AG04450 (cell line): ENCODE measurements at places on chromosomes 13 and 19.

DNA sequence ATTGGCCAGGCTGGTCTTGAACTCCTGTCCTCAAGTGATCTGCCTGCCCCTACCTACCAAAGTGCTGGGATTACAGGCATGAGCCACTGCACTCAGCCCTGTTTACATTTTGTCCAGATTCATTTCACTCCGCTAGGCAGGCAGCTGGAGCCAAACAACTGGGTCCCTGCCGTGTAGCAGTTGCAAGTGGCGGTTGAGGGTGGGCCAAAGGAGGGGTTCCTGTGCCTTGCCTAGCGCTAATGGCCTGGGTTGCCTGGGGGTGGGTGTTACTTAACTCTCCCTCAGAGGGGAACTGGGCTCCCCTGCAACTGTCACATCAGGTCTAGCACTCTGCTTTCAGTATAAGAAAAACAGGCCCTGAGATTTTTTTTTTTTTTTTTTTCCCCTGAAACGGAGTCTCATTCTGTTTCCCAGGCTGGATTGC is 7.4 kb downstream of the ACP5 start:
- DNase-seq = no peak

DNA sequence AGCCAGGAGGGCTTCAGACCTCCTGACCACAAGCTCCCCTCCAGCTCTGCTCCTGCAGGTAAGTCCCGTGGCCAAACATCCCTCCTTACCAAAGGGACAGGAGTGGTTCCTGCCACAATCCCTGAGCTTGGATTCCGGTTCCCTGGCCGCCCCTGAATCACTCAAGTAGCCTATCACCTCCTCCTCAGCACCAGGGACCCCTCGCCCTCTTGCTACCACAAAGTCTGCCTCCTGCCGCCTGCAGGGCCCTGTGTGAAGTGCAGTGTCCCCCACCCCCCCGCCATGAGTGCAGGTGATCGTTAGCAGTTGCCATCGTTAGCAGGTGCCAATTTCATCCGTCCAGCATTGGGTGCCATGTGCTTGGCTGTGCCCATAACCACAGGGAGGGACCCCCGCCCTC is 40.8 kb upstream of the RANBP3 start:
- no peak for DNase-seq

DNA sequence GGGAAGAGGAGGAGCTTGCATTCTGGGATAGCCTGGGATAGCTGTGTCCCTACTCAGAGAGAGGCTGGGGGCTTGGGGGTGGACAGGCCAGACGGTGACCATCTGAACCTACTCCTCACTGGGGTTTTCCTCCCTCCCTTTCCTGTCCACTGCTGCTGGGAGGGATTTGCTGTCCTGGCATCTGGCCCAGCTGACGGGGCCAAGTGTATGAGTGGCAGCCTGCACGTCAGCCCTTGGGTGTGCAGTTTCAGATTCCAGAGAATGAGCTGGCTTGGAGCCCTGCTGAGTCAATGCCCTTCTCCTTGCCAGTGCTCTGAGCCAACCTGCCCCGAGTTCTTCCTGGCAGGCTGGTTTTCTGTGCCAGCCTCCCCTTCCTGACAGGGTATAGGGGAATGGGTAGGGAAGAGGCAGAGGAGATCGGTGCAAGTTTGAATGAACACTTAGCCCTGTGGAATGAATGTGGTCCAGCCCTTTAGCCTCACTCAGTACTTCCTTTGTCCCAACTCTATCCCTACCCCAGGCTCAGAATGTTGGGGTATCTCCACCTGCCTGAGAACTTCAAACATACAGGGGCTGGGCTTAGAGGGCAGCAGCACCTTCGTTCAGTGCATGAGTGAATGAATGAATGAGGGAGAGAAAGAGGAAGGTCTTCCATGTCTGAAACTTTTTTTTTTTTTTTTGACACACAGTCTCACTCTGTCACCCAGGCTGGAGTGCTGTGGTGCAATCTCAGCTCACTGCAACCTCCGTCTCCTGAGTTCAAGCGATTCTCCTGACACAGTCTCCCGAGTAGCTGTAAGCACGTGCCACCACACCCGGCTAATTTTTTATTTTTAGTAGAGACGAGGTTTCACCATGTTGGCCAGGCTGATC is 1.8 kb upstream of the ANGPTL4 start:
- peak; percentile 94 for DNase-seq

- no peak for DNase-seq
Observed at GRCh38 chr13:39422845-39423565, 180.0 kb downstream of the LHFPL6 start.

- DNase-seq = no peak
Observed at GRCh38 chr19:56980906-56981305, 138.9 kb upstream of the USP29 start.

- DNase-seq = no peak
Observed at GRCh38 chr13:64774915-64775314, 2455.2 kb downstream of the PCDH9 start.

- no peak for DNase-seq
Observed at GRCh38 chr13:102779436-102780159, 6.0 kb upstream of the TEX30 start.

DNA sequence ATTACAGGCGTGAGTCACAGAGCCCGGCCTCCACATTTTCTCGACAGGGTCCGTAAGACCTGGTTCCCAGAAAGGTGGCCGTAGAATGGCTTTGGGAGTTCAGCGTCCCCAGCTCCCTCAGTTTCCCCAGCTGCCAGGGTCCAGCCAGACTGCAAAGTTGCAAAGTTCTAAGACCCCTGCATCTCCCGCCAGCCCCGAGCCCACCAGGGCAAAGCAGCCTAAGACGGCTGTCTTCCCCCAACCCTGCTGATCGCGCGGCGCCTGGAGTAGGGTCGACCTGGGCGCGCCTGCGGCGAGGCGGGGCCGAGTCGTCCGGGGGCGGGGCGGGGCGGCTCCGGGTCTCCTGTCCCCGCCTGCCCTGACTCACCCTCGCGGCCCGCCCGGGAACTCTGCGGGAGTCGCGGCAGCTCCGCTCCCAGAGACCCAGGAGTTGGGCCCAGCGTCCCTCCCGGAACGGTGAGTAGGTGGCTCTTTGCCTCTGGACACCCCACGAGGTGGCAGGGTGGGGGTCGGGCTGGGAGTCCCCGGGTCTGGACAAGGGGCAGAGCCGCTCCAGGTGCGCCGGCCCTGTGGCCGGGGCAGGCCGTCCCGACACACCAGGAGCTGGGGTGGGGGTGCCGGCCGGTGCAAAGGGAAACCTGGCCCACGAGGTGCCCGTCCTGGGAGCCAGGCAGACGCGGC is at the start of gene LRRC8E:
Gene LRRC8E (plus strand): TSS at position 366 of the 681 bp plus-strand sequence. CDS start 7,094 bp downstream, outside the sequence.
- DNase-seq = no peak

- no peak for DNase-seq
Observed at GRCh38 chr13:73190477-73190876, 131.7 kb downstream of the KLF5 start.

DNA sequence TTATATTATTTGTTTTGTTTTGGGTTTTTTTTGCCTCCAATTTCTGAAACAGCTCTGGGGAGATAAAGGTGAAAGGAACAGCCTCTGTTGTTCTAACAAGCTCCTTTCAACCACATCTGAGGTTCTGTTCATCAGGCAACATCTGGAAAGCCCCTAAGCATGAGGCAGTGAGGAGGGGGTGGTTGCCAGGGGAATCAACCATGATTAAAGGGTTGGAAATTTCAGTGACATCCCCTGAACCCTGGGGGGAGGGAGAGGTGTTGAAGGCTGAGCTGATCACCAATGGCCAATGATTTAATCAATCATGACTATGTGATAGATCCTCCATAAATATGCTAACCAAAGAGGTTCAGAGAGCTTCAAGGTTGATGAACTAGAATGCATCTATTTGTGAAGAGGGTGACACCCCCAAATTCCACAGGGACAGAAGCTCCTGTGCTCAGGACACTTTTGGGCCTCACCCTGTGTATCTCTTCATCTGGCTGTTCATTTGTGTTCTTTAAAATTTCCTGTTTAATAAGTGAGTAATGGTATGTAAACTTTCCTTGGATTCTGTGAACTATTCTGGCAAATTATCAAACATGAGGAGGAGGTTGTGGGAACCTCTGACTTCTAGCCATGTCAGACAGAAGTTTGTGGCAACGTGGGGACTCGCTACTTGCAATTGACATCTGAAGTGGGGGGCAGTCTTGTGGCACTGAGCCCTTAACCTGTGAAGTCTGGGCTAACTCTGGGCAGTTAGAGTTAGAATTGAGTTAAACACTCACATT is 221.3 kb downstream of the NHLRC3 start:
- DNase-seq = no peak

GRCh38 chr13:30340331-30341250 is 33.2 kb upstream of the KATNAL1 start:
- DNase-seq = peak; percentile 46

- DNase-seq = no peak
Observed at GRCh38 chr19:33749016-33749415, 47.7 kb upstream of the KCTD15 start.

DNA sequence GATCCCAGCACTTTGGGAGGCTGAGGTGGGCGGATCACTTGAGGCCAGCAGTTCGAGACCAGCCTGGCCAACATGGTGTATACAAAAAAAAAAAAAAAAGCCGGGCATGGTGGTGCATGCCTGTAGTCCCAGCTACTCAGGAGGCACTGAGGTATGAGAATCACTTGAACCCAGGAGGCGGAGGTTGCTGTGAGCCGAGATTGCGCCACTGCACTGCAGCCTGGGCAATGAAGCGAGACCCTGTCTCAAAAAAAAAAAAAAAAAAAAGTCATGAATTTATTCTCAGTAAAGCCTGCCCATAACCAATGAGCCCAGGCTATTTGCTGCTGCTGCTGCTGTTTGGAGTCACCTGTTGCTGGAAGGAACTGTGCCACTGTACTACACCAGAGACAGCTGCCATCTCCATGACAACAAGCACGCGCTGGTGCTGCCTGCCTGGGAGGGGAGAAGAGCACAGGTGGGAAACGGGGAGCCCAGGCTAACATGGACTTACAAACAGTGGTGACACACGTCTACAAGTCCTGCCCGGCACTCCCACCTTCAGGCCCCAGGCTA is 11.3 kb downstream of the ZFR2 start:
- no peak for DNase-seq

GRCh38 chr19:46726971-46727501 is 10.1 kb upstream of the PRKD2 start:
- DNase-seq = no peak

DNA sequence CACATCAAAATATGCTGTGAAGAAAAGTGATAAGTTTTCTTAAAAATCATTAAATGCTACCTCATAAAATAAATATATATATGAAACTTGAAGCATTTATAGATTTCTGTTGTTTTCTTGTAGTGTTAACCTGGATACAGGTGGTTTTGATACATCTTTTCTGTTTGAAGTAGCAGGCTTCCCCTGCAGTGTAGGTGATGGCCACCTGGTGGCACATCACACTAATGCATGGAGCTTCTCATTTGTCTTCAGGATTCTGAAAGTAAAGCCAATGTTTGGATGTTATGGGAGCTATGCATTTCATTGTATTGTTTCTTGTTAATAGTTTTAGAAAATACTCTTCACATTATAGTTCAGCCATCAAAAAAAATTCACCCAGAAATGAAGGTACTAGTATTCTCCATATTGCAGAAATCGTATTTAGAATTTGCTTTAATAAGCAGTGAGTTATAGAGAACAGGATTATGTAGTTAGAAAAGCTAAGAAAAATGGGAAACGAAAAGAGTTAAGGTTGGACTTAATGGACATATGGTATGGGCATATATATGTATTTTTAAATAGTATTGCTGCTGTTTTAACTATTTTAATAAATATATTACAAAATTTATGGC is 18.7 kb downstream of the GPR180 start:
- no peak for DNase-seq

GRCh38 chr19:42577016-42577415 is 17.7 kb downstream of the CEACAM8 start:
- DNase-seq = no peak

- DNase-seq = peak; percentile 10
Observed at GRCh38 chr13:114017028-114017630, 43.3 kb upstream of the C13orf46 start.

GRCh38 chr19:41441321-41441945 is 1.5 kb upstream of the ERICH4 start:
- no peak for DNase-seq

DNA sequence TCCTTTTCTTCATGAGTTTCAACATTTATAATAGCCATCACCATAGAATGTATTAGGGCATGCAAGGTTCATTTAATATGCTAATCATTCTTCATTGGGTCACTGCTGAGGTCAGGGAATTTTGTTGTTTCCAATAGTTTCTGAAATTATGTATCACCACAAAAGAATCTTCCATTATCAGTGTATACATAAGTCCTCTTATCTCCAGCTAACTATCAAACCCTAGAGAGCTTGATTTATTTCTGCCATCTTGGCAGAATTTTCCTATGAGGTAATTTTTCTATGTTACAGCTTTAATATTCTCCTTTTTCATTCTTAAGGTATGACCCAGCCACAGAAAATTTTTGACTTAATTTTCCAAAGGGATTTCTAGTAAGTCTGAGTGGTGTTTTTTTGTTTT is 415.0 kb upstream of the SLITRK1 start:
- DNase-seq = no peak

GRCh38 chr13:77874406-77874805 is 44.2 kb downstream of the EDNRB start:
- DNase-seq = peak; percentile 33

GRCh38 chr19:29705706-29706105 is 9.4 kb downstream of the C19orf12 start:
- no peak for DNase-seq

DNA sequence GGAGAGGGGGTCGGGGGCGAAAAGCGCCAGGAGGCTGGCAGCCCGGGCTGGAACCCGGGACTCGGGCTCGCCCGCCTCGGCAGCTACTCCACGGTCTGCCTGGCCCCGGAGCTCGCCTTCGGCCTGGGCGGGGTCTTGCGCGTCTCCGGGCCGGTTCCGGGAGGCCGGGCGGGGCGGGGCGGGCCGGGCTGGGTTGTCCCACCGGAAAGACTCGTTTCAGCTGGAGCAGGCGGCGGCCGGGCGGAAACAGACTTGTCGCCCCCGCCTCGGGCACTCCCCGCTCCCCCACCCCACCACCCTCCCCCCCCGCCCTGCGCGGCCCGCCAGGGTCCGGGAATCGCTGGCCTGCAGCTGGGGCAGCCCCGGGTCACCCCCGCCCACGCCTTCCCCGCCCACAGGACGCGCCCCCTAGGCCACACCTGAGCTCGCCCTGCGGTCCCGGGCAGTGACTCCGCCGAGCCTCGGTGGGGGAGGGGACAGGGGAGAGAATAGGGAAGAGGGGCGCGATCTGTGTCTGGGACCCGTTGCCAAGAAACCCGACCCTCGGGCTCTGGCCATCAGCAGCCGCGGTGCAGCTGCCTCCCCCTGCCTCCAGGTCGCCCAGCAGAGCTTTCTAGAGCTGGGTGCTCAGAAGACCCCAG is 109.4 kb downstream of the KCTD15 start:
- no peak for DNase-seq

GRCh38 chr19:55683449-55684261 is 8.6 kb downstream of the EPN1 start:
- DNase-seq = no peak

DNA sequence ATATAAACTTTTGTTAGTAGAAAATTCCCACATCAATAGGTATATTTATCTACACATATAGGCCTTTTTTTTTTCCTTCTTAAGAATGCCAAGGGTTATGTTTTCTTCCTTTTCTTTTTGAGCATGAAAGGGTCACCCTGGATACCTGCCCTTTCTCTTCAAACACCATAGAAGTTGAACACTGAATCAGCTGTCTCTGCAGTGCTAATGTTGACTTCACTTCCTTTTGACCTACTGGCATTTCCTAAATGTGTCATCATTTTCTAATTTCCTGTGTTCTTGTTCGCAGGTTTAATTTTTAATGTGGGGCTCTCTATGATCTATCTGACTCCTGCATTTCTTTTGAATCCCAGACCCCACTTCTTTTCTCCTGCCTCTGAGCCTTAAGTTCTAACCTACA is 532.0 kb downstream of the GPC6 start:
- no peak for DNase-seq
